Neural crest cell (in vitro differentiated cells): ENCODE measurements at places on chromosomes 2 and 18.
A peak's percentile ranks its signal among the peaks of the same experiment; 100 is the strongest.

DNA sequence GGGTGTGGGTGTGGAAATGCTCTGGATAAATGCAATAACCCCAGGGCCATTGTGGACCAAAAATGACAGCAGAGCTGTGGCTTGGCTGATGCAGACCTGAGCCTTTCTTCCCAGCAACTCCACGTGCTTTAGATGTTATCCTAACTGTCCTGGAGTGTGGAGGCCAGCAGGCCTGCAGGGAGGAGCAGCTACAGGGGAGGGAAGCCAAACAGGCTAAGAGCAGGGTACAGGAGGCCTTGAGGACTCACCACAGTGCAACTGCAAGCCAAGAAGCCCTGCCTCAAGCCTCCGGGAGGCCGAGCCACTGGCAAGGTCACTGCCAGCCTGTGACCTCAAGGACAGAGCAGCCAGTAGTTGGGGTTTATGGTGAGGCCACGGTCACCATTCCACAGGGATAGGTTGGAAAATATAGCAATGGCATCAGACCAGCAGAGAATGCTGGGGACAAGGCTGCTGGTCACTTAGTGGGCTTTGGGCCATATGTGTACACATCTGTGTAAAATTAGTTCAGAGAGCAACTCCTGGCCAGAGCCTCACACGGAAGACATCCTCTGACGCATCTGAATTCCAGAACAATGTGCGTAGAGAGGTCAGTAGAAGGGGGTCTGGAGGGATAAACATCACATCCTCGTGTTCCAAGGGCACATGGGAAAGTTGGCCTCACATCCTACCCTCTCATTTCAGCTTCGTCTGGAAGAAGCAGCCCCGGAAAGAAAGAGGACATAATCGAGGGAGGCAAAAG lies 76.2 kb upstream of the UPP2 start:
- no peak for DNase-seq

DNA sequence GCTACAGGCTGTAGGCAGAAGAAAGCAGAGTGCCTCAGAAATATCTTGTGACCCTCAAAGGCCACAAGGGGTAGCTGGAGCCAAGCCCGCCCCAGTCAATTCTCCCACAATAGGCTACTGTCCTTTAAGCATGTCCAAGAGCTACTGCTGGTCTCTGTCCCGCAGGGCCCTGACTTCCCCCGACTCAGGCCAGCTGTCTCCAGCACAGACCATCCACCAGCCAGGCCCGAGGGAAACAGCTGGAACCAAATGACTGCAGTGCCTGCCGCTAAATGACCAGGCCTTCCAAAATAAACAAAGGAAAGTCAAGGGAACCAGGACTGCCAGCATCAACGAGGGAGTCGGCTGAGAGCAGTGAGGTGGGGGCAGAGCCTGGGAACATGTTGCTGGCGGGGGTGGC lies 36.7 kb downstream of the MCFD2 start:
- peak; percentile 48 for DNase-seq

- no peak for DNase-seq
Measured at GRCh38 chr18:73812423-73812822, 335.2 kb downstream of the FBXO15 start.

- DNase-seq = no peak
Measured at GRCh38 chr2:42618116-42618515, 49.7 kb downstream of the MTA3 start.

DNA sequence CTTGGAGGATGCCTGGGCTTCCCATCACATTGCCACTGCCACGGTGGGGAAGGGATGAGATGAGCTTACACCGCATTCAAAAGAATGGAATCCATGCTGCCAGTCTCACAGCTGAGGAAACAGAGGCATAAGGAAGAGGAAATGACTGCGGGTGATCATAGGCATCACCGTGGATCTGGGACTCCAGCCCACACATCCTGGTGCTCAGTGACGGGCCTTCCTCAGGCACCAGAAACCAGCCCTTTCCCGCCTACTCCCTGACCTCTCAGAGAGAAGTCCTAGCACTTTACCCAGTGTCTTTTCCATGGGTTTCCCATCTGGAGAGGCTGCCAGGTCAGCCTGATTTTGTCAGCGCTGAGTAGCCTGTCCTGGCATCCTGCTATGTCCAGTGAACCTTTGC lies 5.3 kb upstream of the PLB1 start:
- DNase-seq = no peak

DNA sequence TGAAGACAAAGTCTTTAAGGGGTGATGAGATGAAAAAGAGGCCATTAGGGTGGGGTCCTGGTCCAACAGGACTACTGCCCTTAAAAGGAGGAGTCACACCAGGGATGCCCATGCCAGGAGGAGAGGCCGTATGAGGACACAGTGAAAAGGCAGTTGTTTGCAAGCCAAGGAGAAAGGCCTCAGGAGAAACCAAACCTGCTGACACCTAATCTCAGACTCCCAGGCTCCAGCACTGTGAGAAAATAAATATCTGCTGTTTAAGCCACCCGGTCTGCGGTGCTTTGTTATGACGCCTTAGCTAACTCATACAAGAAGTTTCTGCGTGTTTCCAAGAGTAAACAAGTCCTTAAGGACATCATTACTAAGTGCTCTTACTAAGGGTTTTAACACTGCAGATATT lies 93.6 kb downstream of the DNER start:
- no peak for DNase-seq

DNA sequence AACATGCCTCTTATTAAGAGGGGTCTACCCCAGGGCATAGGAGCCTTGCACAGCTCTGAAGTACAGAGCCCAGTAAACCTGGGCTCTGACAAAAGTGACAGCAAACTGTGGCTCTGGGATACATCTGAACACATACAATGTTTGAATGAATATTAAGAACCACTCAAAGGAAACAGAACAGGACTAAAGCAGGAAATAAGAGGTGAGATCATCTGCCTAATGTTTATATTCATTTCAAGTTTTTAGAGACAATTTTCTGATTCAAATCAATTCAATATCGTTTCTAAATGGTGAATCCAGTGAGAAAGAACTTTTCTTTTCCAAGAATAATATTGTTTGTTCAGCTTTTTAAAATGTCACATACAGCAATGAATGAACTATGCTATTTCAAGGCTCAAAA lies 136.7 kb upstream of the CAVIN2 start:
- no peak for DNase-seq
